Naive thymus-derived CD8-positive, alpha-beta T cell (primary cell): ENCODE measurements at places on chromosomes 1 and 21. TPM values are rescaled to one million over a fixed set of nuclear protein-coding genes. Genes with fewer than 3 reads are reported as not detected.

DNA sequence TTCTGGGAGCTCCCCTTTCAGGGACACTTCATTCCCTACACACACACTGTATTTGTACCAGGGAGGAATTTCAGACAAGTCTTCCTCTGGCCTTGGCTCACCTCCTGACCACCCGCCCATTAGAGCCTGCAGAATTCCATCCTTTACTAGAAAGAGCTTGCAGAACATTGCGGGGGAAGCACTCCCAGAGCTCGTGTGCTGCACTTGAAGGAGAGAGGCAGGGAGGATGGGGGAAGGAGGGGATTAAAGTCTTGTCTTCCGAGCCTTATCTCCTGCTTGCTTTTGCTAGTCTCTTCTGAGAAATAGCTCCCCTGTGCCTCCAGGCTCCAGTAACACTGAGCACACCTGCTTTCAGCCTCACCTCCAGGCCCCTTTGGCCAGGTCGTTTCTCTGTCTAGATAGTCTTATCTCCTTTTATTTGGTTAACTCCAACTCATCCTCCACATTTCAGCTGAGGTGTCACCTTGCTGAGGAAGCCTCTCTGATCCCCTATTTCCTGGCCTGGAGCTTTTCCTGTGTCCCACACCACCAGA lies 62.0 kb downstream of the PCNX2 start:
- H3K27ac ChIP-seq: no peak overlapping the region
- H3K27me3 ChIP-seq: no peaks in the 10 kb centered on the region
- DNase-seq: no peak
- peaks cover 5% of the 10 kb centered on the region for H3K36me3 ChIP-seq
- H3K4me3 ChIP-seq: no peak overlapping the region

Gene GJA8
- not detected for polyA plus RNA-seq

GRCh38 chr1:236018885-236019453 lies 45.9 kb downstream of the NID1 start:
- no peaks in the 10 kb centered on the region for H3K36me3 ChIP-seq
- no peak overlapping the region for H3K27ac ChIP-seq
- DNase-seq: no peak
- no peaks in the 10 kb centered on the region for H3K27me3 ChIP-seq
- no peak overlapping the region for H3K4me3 ChIP-seq

DNA sequence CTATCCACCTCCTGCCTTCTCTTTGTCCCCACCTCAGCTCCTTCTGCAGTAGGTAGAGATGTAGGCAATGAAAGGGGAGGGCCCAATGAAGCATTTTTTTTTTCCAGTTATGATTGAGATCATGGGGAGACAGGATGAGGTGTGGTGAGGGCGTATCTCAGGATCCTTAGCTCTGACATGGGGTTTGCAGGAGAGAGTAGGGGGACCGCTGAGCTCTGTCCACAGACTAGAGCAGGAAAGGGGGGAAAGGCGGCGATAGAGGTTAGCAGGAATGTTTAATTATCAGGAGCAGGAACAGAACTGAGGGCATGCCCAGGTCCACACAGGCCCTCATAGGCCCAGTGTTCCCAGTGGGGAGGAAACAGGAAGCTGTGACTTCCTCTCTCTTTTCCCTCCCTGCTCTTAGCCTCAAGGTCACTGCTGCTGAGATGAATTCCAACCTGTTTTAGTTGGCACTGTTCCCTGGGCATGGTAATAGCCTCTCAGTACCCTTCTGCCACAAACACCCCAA lies 901 bp upstream of the RXFP4 start:
- no peaks in the 10 kb centered on the region for H3K27me3 ChIP-seq
- peak overlapping the region; percentile 80 for H3K27ac ChIP-seq
- DNase-seq: no peak
- peak overlapping the region; percentile 33 for H3K4me3 ChIP-seq

Gene SPATA21
- polyA plus RNA-seq: not detected

- H3K4me1 ChIP-seq: no peaks in the 10 kb centered on the region
- no peak overlapping the region for H3K27ac ChIP-seq
- no peak for DNase-seq
- H3K27me3 ChIP-seq: peaks cover 33% of the 10 kb centered on the region
Measured at GRCh38 chr21:37986751-37987399, 70.6 kb upstream of the KCNJ6 start.

DNA sequence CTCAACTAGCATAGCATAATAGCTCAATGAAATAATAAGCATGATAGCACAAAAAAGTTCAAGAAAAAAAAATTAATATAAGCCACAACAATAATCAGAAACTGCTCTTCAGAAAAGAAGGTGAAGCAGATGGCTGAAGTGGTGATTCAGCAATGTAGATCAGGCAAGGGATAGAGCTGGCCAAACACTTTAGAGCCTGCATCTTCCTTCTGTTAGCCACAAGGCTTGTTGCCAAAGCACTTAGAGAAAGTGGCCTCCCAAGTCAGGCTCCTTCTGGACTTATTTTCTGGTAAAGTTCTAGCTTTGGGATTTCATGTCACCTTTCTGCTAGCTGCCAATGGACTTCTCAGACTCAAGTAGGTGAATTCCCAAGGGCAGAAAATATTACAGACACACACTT lies 60.3 kb upstream of the C1orf87 start:
- H3K27ac ChIP-seq: no peak overlapping the region
- H3K4me1 ChIP-seq: peaks cover 10% of the 10 kb centered on the region
- H3K27me3 ChIP-seq: peaks cover 4% of the 10 kb centered on the region
- no peaks in the 10 kb centered on the region for H3K36me3 ChIP-seq

- no peaks in the 10 kb centered on the region for H3K4me1 ChIP-seq
- DNase-seq: no peak
- no peak overlapping the region for H3K27ac ChIP-seq
- H3K36me3 ChIP-seq: no peaks in the 10 kb centered on the region
Measured at GRCh38 chr1:238191170-238191569, 300.4 kb upstream of the ZP4 start.

DNA sequence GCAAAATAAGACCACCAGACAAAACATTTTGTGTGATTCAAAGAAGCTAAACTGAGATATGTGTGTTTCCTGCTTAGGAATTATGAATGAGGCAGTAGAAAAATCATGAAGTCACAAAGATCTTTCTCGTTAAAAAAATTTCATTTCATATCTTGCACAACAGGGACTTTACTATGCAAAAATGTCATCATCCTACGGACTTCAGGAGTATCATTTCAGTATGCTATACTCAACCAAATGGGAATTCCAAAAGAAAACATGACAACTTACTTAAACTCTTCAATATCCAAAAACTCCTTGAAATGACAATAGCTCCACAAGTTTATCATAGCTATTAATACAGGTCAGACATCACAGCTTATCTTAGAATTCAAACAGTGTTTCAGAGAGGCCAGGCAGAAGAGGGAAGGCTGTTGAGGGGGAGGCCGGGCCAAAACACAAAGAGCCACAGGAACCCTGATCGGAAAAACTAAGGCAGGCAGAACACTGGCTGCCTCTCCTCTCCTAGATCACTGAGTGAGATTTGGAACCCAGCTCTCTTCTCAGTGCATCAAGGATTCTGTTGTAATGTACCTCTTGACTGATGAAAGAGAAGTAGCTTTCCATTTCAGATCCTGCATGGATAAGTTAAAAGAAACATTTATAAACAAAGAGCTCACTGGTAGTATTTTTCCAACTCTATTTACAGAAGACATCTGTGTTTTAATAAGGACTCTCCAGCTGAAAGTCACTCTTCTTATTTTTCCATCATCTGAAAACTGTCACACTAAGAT lies 66.9 kb downstream of the TESK2 start:
- no peaks in the 10 kb centered on the region for H3K4me1 ChIP-seq
- DNase-seq: no peak
- H3K36me3 ChIP-seq: peaks cover 10% of the 10 kb centered on the region
- no peak overlapping the region for H3K27ac ChIP-seq

- no peak for DNase-seq
- no peak overlapping the region for H3K27ac ChIP-seq
- no peak overlapping the region for H3K4me3 ChIP-seq
- H3K4me1 ChIP-seq: no peaks in the 10 kb centered on the region
Measured at GRCh38 chr1:65278376-65279069, 30.8 kb upstream of the DNAJC6 start.

- H3K27me3 ChIP-seq: no peaks in the 10 kb centered on the region
- no peak for DNase-seq
- peak overlapping the region; percentile 94 for H3K27ac ChIP-seq
- H3K4me1 ChIP-seq: peaks cover 61% of the 10 kb centered on the region
Measured at GRCh38 chr1:30738040-30738714, 14.8 kb upstream of the MATN1 start.

Gene HYI
- polyA plus RNA-seq: 4.8 TPM

GRCh38 chr1:194043984-194044755 lies 857.8 kb upstream of the B3GALT2 start:
- H3K36me3 ChIP-seq: no peaks in the 10 kb centered on the region
- peak overlapping the region; percentile 64 for H3K27ac ChIP-seq
- DNase-seq: no peak
- H3K27me3 ChIP-seq: no peaks in the 10 kb centered on the region
- no peak overlapping the region for H3K4me3 ChIP-seq
- H3K4me1 ChIP-seq: peaks cover 28% of the 10 kb centered on the region

- no peak overlapping the region for H3K27ac ChIP-seq
- no peak for DNase-seq
- no peaks in the 10 kb centered on the region for H3K36me3 ChIP-seq
- H3K27me3 ChIP-seq: peaks cover 13% of the 10 kb centered on the region
- H3K4me1 ChIP-seq: no peaks in the 10 kb centered on the region
Measured at GRCh38 chr1:33387625-33388024, 43.3 kb downstream of the PHC2 start.

DNA sequence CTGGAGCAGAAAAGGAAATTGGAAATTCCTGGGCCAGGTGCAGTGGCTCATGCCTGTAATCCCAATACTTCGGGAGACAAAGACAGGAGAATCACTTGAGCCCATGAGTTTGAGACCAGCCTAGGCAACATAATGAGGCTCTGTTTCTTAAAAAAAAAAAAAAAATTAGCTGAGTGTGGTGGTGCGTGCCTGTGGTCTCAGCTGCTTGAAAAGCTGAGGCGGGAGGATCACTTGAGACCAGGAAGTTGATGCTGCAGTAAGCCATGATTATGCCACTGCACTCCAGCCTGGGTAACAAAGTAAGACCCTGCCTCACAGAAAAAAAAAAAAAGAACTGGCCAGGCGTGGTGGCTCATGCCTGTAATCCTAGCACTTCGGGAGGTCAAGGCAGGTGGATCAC lies 56.7 kb downstream of the SRSF11 start:
- DNase-seq: no peak
- no peak overlapping the region for H3K27ac ChIP-seq
- H3K4me3 ChIP-seq: no peak overlapping the region
- H3K27me3 ChIP-seq: no peaks in the 10 kb centered on the region

DNA sequence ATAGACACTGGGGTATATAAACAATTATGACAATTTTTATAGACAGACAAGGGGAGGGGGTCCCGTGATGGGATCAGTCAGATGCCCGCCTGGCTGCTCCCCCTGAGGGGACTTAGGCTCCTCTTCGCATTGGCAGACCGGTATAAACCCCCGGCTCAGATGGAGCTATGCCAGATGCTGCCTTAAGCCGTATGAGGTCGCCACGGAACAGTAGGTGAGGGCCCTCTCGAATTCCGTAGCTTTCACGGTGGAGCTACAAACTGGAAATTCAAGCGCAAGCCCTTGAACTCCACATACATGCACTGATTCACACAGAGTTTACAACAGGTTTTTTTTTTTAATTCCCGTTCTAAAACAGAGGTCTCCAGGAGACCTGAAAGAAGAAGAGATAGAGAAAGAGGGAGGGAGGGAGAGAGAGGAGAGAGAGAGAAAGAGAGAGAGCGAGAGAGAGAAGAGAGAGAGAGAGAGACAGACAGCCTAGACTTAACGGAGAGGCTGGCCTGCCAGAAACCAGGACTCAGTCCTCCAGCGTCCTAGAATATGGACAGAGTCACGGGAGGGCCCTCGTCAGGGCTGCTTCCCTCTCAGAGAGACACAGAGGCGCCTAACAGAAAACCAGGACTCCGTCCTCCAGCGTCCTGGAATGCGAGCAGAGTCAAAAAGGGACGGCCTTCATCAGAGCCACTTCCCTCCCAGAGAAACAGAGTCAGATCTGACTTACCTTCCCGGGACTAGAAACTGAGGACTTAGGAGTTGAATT lies 24.4 kb upstream of the TMEM54 start:
- peaks cover 1% of the 10 kb centered on the region for H3K36me3 ChIP-seq
- peak; percentile 25 for DNase-seq
- peaks cover 20% of the 10 kb centered on the region for H3K4me1 ChIP-seq
- peak overlapping the region; percentile 65 for H3K4me3 ChIP-seq
- peaks cover 56% of the 10 kb centered on the region for H3K27me3 ChIP-seq

DNA sequence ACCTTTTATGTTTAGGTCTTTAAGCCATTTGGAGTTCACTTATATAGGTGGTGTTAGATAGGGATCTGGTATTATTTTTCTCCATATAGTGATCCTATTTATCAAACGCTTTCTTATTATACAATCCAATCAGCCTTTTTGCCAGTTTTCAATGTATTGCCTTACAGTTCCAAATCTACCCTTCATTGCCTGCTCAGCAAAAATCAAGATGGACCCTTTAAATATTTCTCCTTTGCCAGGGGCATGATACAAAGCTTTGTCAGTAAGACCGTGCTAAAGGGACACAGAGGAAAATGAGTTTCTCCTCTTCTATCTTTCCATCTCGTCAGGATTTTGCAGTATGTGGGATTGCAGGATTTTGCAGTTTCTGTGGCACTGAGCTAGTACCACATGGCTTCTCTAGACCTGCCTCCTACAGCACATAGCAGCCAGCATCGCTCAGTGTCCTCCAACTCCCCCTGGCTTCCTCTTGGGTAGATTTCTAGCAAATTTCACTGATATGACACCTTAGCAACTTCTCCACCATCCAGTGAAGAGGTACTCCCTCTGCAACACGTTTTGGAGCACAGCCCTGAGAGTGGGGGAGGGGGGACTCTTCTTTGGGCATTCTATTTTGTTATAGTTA lies 22.5 kb upstream of the CAP1 start:
- H3K4me3 ChIP-seq: no peak overlapping the region
- no peak for DNase-seq
- no peaks in the 10 kb centered on the region for H3K36me3 ChIP-seq
- H3K4me1 ChIP-seq: peaks cover 9% of the 10 kb centered on the region
- H3K27me3 ChIP-seq: no peaks in the 10 kb centered on the region

- H3K27me3 ChIP-seq: no peaks in the 10 kb centered on the region
- H3K27ac ChIP-seq: peak overlapping the region; percentile 71
- H3K4me3 ChIP-seq: peak overlapping the region; percentile 45
- DNase-seq: no peak
- H3K4me1 ChIP-seq: peaks cover 15% of the 10 kb centered on the region
Measured at GRCh38 chr1:109199710-109200109, 14.0 kb upstream of the SARS1 start.

Gene SH2D2A
- polyA plus RNA-seq: 31.5 TPM

GRCh38 chr1:54602554-54602953 lies 20.8 kb downstream of the FAM151A start:
- no peak overlapping the region for H3K27ac ChIP-seq
- no peaks in the 10 kb centered on the region for H3K36me3 ChIP-seq
- DNase-seq: no peak
- no peaks in the 10 kb centered on the region for H3K27me3 ChIP-seq
- no peak overlapping the region for H3K4me3 ChIP-seq

Gene KCNJ6
- polyA plus RNA-seq: not detected

- no peak overlapping the region for H3K4me3 ChIP-seq
- H3K27ac ChIP-seq: no peak overlapping the region
- peaks cover 33% of the 10 kb centered on the region for H3K27me3 ChIP-seq
- no peaks in the 10 kb centered on the region for H3K4me1 ChIP-seq
- DNase-seq: no peak
- H3K36me3 ChIP-seq: peaks cover 5% of the 10 kb centered on the region
Measured at GRCh38 chr1:38285807-38286530, 239.4 kb upstream of the POU3F1 start.

Gene TSHB
- polyA plus RNA-seq: not detected
